ENCODE measurements at places on chromosomes 5 and 9.

GRCh38 chr9:4316409-4316808 is 16.5 kb upstream of the GLIS3 start:
- no peak for DNase-seq

DNA sequence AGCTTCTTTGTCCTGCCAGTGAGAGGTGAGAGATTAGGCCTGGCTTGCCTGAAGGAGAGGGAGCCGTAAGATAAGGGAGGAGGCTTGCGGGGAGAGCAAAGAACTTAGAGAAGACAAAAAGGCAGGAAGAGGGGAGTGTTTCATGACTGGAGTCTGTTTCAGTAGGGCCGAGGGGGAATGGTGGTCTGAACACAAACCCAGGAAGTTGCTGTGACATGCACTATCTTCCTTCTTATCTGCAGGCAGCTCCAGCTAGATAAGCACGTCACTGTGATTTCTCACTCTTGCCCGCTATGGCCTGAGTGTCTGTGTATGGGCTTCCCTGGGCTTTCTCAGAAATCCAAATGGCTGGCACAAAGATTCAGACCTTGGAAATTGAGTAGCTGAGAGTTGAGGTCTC is 307.5 kb upstream of the CLINT1 start:
- no peak for DNase-seq

GRCh38 chr5:136251502-136252169 is 58.7 kb upstream of the SMIM32 start:
- no peak for DNase-seq

DNA sequence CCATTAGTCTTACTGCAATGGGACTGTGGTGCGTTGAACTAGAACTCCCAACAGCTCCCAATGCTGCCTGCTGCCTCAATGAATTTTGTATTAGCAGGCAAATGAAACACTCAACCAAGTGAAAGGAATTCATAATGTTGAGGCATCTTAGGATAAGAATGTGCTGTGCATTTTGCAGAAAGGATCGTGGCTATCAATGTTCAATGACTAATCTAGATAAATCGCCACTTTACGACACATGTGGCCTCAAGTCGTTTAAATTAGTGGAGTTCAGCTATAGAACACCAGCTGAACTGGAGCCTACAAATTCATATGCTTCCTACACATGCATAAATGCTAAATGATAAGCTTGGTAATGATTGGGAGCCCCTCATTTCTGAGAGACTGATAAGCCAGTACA is 318.4 kb downstream of the PSAT1 start:
- DNase-seq = no peak

GRCh38 chr5:91272858-91273257 is 110.3 kb downstream of the ARRDC3 start:
- DNase-seq = no peak

GRCh38 chr9:26892251-26893029 is at the start of gene CAAP1:
Gene CAAP1, minus strand, starts transcription at chr9:26892802. Its CDS starts 87 bp downstream, at chr9:26892715.
- peak; percentile 94 for DNase-seq

GRCh38 chr9:134407121-134407779 is 81.0 kb downstream of the RXRA start:
- DNase-seq = peak; percentile 85

DNA sequence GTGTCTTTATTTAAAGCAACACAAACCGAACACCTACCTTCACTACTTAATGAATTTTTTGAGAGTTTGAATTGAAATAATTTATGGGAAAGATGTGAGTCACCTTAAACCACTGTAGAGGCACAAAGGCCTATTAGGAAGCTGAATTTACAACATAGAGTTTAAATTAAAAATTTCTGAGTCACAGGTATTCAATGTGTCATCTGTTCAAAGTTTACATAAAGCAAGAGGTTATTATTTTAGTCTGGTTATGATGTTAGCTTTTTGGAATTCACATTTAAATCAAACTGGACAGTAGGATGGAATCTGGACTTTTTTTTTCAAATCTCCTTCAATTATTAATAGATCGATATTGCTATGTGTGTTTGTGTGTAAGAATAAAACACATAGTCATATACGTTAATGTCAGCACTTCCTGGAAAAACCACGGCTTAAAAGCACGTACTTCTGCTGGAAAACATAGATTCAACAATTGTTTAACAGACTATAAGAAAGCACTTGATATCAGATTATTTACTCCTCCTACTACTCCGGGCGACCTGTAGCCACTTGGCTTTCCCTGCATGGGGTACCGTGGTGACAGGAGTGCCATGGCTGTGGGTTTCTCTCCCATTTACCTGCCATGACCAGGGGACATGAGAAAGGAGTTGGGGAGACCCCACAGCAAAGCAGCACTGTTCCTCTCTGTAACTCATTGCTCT is 638.6 kb downstream of the SEMA5A start:
- no peak for DNase-seq

DNA sequence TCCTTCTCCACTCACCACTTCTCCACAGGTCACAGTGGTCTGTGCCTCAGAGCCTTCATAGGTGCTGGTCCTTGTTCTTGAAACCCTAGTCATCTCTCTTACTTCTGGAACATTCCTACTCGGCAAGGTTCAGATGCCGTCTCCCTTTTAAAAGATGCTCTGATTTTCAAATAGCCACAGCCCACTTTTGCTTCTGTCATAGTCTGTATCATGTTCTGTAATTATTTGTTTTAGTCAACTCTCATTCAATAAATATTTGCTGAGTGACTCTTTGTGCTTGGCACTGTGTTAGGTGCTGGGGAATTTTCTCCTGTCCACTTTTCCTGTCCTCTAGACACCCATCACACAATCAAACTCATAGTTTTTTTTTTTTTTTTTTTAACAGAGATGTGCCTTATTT is 181.3 kb upstream of the IL12B start:
- no peak for DNase-seq

- no peak for DNase-seq
Measured at GRCh38 chr5:172303572-172304335, 20.2 kb upstream of the UBTD2 start.

DNA sequence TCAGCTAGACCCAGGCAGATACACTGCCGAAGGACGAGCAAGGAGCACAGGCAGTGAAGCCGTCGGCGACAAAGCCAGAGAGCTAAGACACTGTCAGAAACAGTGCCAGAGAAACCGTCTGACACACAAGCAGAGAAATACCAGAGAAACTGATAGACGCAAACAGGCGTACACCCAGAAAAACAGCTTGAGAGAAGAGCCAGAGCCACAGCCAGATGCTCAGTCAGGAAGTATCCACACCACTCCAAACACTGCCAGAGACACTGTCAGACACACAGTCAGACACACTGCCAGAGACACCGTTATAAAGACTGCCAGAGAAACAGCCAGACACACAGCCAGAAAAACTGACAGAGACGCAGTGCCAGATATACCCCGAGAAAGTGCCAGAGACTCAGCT is 19.1 kb downstream of the CNTFR start:
- no peak for DNase-seq

DNA sequence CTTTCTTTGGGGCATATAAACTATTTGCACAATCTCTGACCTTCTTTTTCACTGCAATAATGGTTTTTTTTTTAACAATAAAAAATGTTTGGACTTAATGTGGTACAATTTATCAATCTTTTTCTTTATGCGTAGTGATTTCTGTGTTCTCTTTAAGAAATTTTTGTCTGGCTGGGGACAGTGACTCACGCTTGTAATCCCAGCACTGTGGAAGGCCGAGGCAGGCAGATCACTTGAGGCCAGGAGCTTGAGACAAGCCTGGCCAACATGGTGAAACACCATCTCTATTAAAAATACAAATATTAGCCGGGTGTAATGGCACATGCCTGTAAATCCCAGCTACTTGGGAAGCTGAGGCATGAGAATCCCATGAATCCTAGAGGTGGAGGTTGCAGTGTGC is 72.3 kb downstream of the STK32A start:
- no peak for DNase-seq

DNA sequence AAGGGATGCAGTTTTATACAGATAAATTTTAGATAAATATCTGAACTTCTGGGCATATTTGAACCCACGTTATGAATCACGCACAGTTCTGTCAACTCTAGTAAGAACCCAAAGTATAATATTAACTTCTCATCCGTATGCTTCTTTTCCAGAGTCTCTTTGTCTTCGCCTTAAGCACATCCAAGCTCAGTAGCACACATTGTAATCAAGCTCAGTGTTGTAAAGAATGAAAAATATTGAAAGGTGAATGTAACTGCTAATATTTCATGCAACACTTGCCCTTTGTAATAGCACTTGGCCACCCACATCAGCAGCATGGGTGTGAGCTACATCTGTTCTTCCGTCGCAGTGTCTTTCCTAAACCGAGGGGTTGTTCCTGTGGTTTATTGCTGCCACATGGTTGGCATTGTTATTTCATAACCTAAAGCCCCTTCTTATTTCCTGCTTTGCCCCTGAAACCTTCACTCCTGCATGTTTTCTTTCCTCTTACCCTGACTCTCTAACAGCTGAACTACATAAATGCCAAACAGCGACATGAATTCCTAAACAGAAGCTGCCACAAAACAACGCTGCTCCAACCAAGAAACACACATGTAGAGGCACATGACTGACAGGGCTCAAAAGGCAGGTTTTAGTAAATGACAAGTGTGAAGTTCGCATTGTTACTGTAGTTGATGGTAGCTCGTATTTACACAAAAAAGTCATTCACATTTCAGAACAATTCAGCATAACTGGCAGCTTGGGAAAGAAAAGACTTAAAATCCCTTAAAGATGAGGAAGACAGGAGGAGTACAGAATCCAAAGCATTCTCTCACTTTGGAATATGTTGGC is 190.1 kb upstream of the MEF2C start:
- DNase-seq = no peak

DNA sequence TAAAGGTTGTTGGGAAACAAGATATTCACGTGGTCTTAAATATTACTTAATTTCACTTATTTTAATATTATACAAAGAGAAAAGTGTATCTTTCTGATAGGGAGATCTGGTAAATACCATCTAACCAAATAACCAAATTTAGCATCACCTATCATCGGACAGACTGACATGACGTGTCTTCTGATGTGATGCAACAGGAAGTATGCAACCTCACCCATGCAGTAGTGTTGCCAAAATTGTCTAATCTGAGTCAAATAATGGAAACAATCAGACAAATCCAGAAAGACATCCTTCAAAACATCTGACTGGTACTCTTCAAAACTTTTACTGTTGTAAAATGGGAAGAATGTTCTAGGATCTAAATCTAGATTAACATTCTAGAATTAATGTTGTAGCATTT is 148.0 kb downstream of the FGF1 start:
- DNase-seq = no peak

Measured in activated T-cell treated with anti-CD3 and anti-CD28 coated beads, Interleukin-2, amount 50 U/mL, for 48 hours (primary cell).